Left renal pelvis (tissue), 4 donors: ENCODE measurements at places on chromosomes 4 and X. TPM values are rescaled to one million over a fixed set of nuclear protein-coding genes. Genes with fewer than 3 reads are reported as not detected.

XAGE1A gene
- polyA plus RNA-seq = not detected

PCDH18 gene
- polyA plus RNA-seq = 133 TPM

ZFYVE28 gene
- 2.9 TPM for polyA plus RNA-seq

TRIM60 gene
- 0.11 TPM for polyA plus RNA-seq

GYPE gene
- polyA plus RNA-seq = 1.9 TPM

DNA sequence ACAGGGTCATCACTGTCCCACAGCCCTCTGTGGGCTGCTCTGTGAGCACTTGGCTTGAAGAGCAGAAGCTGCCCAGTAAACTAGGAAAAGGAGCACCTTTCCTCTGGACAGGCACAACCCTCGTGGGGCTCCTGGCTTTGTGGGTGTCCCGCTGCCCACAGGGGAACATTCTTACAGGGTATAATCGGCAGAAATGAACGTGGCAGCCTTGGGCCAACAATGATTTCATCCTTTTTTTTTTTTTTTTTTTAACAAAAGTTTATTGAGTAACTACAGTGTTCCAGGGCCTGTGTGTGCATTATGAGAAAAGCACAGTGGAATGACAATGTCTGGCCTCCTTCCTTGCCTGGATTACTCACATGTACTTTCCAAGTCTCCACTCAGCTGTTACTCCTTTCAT is 197.2 kb downstream of the PDGFC start:
- no peak for DNase-seq

- no peak for DNase-seq
These were observed 93.6 kb downstream of the DCTD start for GRCh38 chr4:182823576-182823975.

DNA sequence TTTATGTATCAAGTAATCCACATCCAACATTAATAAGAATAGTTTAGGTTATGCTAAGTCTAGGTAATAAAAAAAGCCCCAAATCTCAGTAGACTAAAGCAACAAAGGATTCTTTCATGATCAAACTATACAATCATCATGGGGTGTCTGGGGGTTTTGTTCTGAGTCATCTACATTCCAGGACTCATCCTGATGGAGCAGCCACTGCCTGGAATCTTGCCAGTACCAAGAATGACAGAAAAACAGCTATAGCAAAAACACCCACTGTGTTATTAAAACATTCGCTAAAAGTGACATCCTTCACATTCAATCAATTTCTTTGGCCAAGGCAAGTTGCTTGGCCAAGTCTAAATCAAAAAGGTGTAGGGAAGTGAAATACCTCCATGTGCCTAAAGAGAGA is 3.9 kb upstream of the ARHGEF38 start:
- DNase-seq = no peak
